CD4-positive, alpha-beta T cell treated with Interleukin-12 subunit alpha and Interleukin-12 subunit beta, for 1 hour (primary cell): ENCODE measurements at places on chromosomes 5 and 9.

DNA sequence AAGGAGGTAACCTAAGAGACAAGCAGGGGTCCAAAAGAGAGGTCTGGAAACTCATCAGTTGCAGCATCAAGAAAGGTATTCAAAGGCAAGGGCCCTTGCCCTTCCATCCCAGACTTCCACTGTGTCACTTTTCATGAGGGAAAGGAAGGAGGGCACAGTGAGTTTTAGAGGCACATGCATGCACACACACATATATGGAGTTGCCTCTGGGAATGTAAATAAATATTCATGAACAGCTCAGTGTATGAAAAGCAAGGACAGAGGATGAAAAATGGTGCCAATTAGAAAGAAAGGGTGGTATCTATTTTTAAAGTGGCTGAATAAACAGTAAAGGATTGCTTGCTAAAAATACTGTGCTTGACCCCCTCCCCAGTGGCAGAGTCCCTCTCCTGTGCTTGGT lies 105.3 kb upstream of the LRRTM2 start:
- no peak for DNase-seq

DNA sequence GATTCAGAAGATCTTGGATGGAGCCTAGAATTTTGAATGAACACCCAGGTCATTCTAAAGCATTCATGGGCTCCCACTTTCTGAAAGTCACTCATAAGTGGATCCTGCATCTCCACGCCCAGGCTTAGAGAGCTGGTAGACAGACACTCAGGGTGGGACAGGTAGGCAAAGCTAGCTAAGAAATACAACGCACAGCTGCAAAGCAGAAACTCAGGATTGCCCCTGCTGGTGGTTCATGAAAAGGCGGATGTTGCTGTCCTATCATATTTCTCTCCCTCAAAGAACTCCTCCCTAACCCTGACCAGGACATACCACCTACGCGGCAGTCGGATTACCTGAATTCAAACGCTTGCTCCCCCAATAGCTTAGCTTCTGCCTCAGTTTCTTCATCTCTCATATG lies 226.5 kb downstream of the GLIS3 start:
- no peak for DNase-seq

DNA sequence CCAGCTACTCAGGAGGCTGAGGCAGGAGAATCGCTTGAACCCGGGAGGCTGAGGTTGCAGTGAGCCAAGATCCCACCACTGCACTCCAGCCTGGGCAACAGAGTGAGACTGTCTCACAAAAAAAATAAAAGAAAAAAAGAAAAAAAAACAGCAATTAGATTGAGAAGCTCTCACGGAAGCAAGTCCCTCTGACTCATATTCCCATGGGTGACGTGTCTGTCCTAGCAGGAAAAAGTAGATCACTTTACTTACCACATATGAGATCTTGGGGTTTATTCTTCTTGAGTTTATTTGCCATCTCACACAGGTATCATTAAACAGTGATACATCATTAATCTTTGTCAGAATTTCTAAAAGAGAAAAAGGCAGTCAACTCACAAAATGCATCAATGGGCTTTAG lies 62.6 kb downstream of the SUSD1 start:
- no peak for DNase-seq

GRCh38 chr9:19741178-19741577 lies 47.7 kb downstream of the SLC24A2 start:
- DNase-seq: no peak

GRCh38 chr9:130786526-130786925 lies 48.5 kb upstream of the ABL1 start:
- no peak for DNase-seq

DNA sequence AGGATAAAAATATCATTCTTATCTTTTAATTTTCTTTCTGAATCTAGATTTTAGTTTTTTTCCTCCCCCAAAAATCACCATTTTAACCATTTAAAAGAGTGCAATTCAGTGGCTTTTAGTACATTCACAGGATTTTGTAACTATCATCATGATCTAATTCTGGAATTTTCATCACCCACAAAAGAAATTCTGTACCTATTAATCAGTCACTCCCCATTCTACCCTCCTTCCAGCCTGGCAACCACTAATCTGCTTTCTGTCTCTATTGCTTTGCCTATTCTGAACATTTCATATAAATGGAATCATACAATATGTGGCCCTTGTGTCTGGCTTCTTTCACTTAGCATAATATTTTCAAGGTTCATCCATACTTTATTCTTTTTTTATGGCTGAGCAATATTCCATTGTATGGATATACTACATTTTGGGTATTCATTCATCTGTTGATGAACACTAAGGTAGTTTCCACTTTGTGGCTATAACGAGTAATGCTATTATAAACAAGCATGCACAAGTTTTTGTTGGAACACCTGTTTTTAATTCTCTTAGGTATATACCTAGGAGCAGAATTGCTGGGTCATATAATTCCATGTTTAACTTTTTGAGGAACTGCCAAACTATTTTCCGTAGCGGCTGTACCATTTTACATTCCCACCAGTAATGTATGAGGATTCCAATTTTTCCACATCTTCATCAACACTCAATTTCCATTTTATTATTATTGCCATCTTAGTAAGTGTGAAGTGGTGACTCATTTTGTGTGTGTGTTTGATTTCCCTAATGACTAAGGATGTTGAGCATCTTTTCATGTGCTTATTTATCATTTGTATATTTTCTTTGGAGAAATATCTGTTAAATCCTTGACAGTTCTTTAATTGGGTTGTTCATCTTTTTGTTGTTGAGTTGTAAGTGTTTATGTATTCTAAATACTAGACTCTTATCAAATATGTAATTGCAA lies 340.3 kb downstream of the CWC27 start:
- DNase-seq: no peak

DNA sequence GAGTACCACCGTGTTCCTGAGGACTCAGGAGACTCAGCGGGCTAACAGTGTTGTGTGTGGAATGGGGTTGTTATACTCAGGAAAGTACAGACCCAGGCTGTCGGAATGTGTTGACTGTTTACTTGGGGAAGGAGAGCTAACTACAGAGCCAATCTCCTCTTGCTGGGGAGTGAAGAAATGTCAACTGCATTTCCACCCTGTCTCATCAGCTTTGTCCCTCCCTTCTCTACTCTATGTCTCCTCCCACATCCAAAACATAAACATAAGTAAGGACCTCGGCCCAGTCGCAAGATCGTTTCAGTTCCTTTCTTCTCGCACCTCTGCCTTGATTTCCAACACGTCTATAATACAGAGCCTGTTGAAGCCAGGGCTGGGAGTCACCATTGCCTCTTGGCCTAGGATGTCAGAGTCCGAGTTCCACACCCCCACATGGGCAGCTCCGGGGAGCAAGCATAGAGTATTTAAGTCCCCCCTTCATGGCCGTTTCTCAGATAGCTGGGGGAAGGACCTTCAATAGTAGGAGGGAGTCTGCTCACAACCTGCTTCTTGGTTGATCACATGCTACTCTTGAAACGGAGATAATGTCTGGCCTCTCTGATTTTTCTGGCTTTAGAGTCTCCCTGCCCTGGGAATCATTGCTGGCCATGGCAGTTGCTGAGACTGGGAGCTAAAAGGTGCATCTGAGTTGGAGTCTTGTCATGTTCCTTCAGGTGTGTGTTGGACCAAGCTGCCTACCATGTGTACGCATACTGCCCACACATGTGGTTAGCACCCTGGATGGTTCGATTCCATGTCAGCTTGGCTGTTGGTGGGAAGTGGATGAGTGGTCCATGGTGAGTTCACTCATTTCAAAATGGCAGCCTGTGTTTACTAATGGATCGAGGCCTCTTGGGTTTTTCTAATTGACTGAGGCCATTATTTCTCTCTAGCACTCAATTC lies 147.3 kb downstream of the MTX3 start:
- DNase-seq: no peak

GRCh38 chr5:63727583-63727982 lies 234.7 kb downstream of the HTR1A start:
- no peak for DNase-seq

- no peak for DNase-seq
Observed at GRCh38 chr9:91065231-91066041, 263.8 kb downstream of the SYK start.

DNA sequence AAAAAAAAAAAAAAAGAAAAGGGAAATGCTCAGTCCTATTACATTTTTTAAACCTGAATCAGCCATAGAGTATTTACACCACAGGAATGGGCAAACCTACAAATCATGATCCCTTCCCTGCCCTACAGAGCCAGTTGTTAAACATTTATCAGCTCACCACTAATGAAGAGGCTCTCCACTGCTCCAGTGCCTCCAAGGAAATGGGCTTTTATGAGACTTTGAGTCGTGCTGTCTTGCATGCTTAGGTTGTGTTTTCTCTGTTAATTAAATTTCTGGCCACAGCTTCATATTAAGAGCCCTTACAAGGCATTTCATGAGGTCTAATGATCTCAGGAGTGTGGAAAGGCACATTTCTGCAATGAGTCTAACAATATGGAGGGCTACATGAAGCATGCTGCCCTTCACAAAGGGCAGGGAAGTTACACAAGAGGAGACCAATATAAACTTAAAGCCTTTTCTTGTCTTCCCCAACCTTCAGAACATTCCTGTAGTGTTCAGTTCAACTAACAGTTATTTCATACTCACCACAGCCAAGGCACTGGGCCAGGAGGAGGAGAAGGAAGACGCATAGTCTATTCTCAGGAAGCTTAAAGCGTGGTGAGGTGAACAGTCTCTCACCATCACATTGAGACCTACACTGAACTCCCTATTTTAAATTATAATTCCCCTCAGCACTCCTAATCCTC lies 140.1 kb upstream of the ABCA1 start:
- DNase-seq: no peak

DNA sequence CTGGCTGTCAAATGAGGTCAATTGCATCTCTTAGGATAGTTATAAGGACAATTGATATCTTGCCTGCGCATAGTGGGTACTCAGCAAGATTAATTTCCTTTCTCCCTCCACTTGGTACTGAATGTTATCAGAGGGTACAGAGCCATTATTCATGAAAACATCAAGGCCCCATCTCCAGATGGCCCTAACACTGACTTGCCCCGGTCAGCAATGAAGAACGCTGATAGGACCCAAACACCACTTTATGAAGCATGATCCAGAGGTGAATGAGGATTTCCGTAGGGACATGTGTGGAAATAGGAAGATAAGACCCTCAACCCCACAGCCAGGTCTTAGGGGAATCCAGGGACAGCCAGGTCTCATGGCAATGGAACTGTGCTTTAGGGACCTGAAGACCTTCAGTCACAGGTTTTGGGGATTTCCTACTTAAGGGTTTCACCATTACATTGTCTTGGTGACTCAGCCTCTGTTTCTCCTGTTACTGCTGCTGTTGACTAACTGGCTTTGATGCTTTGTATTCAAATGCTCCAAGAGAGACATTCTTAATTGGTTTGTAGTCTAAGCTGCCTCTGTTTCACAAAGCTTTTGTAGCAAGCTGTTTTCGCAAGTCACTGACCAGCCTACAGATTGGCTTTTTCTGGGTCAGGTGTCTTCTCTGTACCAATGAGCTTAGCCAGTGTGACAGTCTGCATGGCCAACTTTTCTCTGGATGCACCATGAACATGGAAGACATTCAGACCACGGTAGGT lies 35.3 kb upstream of the IQGAP2 start:
- no peak for DNase-seq

DNA sequence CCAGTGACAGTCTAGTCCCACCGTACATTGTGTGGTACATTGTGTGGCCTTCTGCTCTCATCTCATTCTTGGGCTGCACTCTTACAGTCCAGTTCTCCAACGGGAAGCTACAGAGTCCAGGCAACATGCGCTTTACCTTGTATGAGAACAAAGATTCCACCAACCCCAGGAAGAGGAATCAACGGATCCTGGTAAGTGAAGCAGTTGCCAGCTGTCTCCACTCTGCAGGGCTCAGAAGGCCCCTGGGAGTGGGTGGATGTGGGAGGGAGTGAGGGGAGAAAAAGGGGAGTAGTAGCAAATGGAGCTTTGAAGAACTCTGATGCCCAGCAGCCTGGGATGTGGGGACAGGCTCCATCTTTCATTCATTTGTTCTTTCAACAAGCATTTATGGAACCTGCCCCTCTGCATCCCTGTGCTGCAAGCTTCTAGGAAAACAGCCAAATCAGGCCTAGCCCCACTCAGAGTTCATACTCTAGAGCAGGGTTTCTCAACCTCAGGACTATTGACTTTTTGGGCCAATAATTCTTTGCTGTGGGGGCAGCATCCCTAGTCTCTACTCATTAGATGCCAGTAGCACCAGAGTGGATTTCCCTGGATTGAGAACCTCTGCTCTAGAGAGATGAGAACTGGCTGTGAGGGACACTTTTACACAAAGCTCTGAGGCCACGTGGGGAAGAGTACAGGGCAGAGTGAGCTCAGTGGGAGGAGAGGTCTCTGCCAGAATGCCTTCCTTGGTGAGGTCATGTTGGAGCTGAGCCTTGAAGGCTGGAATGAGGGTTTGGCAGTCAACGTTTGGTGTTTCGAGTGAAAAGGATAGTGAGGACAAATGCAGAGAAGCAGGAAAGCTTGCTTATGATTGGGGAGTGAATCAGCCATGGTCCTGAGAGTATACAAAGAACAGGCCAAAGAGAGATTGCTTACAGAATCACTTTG lies 1.1 kb downstream of the POLR1E start:
- DNase-seq: no peak

DNA sequence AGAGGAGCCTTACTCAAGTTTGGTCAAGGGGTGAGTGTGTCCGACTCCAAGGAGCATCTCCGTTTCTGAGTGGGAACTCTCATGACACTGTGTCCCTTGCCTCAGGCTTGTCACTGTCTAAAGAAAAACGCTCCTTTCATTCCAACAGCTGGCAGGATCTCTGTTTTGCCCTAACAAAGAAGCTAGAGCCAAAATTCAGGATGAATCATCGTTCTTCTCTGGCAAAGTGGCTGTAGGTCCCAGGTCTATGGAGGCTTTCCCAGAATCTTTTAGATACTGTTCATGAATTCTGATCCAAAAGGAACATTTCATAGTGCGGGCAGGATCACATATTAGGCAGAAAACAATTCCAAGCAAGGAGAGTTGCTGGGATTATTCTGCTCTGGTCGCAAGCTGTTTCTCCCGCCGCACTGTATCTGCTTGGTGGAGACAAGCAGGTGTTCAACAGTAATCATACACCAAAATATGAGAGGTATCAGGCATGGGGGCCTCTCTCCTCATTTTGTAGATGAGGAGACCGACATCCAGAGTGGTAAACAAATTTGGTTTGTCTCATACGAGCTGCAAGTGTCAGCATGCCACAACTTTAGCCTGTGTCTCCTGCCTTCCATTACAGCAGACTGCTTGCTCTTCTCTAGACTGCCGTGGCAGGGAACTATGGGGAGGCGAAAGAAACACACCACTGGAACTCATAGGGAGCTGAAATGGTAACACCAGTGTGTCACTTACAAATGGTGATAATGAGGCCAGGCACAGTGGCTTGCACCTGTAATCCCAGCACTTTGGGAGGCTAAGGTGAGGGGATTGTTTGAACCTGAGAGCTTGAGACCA lies 72.6 kb downstream of the ENTREP1 start:
- no peak for DNase-seq

GRCh38 chr9:37209431-37210386 lies 89.3 kb downstream of the ZCCHC7 start:
- no peak for DNase-seq
